ENCODE measurements at places on chromosomes 4 and X.

DNA sequence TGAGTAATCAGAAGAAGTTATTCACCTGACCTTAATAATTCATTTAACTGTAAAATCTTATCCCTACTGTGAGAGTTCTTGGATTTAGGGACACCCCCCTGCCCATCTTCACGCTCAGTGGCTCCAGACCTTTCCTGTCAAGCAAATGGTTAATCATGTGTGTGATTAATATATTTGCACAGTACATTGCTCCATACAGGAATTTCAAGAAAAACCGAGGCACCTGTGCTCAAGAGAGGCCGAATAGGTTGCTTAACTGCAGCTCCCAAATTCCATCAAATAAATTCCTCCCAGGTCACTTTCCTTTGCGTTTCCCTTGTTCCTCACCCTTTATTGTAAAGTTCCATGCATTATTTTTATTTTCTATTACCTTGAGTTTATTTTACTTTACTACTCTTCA lies 119.5 kb downstream of the STOX2 start:
- DNase-seq, result no peak

DNA sequence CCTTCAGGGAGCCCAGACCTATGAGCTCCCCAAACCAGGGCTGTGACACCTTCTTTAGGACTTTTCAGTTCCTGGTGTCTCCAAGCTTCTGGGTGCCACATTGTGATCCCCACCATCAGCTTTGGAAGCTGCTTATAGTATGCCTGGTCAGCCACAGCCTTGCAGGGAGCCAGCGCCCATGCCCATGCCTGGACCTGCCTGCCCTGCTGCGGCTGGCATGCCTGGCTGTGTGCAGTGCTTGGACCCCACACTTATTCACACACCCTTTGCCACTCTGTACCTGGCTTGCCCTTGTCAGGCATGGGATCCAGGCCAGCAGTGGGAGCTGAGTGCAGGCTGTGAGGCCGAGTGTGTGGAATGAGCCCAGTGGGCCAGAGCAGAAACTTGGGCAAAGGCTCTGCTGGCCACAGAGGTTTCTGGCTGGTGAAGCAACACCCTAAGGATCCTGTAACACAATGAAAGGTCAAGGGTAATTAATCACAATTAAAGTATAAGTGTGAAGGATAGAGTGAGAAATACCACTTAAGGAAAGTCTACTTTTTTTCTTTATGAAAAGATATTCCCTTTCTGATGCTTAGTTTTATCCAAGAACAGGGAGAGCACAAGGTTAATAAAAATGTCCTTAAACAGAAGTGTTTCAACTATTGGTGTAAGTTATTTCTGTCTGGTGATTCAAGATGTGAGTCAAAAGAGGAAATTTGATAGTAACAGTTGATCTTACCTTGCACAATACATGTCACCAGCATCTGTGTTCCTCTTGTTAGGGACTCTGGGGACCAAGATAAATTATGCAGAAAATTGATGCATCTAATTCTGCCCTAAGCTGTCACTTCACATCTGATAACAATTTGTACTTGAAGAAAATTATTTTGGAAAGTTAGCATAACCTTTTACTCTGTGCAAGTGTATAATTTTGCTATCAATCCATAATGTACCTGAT lies 161.8 kb downstream of the FAM47A start:
- no peak for DNase-seq

- no peak for DNase-seq
These were observed 20.5 kb upstream of the ZNF81 start for GRCh38 chrX:47815901-47816845.

- DNase-seq, result no peak
These were observed 38.0 kb downstream of the MOB1B start for GRCh38 chr4:70940134-70940533.

DNA sequence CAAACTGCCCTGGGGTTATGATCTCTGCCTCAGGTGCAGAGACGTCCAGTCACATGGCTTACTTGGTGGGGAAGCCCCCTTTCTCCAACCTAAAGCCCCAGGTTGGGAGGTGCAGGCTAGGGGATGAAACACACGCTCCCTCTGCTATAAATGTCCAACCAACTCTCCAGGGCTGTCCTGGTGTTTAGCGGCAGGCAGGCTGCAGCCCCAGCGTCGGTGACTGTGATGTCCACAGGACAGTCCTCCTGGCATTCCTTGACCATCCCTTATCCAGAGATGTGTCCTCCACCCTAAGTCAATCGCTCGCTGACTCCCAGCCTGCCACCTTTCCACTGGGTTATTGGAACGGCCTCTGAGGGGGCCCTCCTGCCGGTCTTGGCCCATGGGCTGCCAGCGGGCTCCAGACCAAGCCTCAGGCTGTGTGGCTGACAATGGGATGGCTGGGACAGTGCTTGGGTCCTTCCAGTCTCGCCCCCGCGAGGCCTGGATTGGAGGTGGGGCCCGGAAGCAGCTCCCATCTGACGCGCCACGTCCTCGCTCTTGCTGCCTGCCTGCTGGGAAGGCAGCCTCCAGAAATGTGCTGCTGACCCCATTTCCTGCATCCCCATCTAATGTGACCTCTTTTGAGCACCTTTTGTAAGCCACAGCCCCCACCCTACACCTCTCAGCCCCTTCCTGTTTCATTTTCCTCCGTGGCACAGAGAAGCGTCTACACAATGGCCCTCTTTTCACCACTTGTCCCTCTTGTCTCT lies 60.8 kb upstream of the ADRA2C start:
- no peak for DNase-seq

GRCh38 chr4:8427262-8427661 lies 13.3 kb downstream of the ACOX3 start:
- no peak for DNase-seq

GRCh38 chr4:108109997-108110416 lies 58.7 kb downstream of the LEF1 start:
- no peak for DNase-seq

DNA sequence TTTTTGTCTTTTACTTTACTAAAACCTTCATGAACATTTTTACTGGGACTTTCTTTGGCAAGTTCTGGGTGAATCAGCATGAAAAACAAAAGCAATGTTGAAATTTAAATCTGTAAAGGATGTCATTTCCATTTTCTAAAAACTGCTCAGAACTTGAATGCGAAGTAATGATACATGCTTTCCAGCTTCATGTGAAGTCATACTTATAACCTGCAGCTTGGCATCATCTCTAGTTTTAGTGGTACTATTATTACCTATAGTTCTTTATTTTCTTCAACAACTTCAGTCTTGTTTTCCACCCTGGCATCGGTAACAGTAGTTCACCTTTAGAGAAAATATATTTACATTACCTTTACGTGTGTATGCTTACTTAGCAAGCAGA lies 421.4 kb upstream of the DIPK2B start:
- DNase-seq, result no peak

GRCh38 chr4:11263208-11263607 lies 165.5 kb downstream of the HS3ST1 start:
- DNase-seq, result no peak

- DNase-seq, result peak; percentile 81
These were observed 275.2 kb upstream of the EDA2R start for GRCh38 chrX:66914080-66914479.

- DNase-seq, result no peak
These were observed 94.9 kb upstream of the MYOZ2 start for GRCh38 chr4:119040694-119041185.

DNA sequence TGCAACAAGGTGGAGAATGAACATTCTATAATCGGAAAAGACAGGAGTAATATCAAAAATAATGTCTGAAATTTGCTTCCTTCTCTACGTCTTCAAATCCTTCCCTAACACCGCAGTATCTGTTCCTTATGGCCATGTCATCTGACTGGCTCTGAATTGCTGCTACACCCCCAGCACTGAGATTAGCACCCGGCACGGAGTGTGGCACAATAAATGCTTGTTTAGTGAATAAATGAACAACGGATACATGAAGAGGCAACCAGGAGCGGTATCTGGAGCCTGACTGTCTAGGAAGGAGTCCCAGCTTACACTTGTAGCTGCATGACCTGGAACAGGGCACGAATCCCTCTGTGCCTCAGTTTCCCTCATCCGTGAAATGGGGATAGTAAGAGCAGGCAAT lies 164.3 kb downstream of the AFAP1 start:
- DNase-seq, result no peak

DNA sequence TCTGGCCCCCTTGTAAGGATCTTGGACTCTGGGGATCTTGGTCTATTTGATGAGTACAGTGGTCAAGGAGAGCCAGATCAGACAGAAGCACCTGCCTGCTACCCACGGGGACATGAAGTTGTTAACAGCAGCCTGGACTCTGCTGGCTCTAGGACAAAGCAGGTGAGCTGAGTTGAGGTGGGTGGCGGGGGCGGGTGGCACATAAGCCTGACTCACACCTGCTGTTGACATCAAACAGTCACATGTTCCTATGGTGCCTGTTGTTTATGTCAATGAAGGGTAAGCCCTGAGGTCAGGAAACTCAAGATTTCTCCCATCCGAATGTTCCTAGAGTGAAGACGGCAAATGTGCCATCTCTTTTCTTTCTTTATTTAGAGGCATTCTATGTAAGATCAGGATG lies 50.1 kb upstream of the CLNK start:
- no peak for DNase-seq

Measured in large intestine (tissue), 12 donors.